ENCODE measurements at places on chromosomes 5 and 9.

- peak; percentile 18 for DNase-seq
These were observed 2.8 kb upstream of the PLK2 start for GRCh38 chr5:58462623-58463230.

GRCh38 chr9:115423646-115424045, 305.7 kb upstream of the TNC start:
- no peak for DNase-seq

DNA sequence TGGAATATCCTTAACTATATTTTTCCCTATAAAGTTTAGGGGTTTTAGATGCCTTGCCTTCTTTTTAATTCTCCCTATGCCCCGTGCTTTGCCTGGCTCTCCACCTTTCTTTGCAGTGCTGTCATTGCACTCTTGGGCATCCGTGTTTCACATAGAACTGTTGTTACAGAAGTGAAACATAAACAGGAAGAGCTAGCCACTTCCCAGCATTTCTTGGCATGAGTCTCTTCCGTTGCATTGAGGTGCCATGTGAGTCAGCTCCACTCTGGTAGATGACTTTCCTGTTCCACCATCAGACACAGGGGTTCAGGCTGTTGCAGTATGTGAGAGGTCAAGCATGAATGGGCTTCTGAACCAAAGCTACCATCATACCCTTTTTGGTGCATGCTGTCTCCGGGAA, 73.4 kb downstream of the ANGPTL2 start:
- DNase-seq, result peak; percentile 18

DNA sequence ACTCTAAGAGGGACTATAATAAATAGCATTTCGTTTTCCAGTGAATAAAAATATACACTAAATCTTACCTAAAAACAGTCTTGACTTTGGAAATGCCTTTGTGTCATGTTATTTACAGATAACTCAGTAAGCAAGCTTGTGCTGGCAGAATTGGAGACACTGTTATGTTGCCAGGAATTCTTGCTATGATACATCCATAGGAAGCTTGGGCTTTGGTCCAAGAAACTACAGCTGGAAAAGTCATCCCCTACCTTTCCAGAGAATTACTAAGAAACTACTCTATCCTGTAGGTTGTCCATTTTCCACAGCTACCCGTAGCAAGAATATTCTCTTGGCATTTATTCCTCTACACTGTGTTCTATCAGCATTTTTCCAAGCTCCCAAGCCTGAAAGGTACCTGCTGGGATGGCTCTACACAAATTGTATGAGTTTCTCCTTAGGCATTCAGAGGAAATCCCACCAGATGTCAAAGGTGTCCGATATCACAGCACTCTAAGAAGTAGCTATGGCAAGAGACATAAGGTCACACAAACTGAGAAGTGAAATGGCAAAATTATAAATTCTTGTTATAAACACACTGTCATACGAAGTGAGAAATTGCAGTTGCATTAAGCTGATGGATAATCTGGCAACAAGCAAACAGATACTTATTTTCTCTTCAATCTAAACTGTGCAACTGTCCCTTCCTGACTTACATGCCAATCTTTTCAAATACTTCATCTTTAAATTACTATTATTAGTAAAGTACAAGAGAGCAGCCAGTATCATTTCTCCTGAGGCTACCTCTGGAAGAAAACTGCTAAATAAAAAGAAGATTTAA, 68.5 kb downstream of the MCTP1 start:
- no peak for DNase-seq

GRCh38 chr5:134141331-134142050, 27.0 kb downstream of the TCF7 start:
- no peak for DNase-seq

- DNase-seq, result no peak
These were observed 493.7 kb downstream of the ZNF608 start for GRCh38 chr5:124252747-124253146.

GRCh38 chr9:133856798-133857197, 118.6 kb upstream of the SARDH start:
- no peak for DNase-seq

Measured in GM06990 (cell line).